Left lobe of liver (tissue), 2 donors: ENCODE measurements at places on chromosomes 1 and 21. TPM values are rescaled to one million over a fixed set of nuclear protein-coding genes. Genes with fewer than 3 reads are reported as not detected.
A peak's percentile ranks its signal among the peaks of the same experiment; 100 is the strongest.

DNA sequence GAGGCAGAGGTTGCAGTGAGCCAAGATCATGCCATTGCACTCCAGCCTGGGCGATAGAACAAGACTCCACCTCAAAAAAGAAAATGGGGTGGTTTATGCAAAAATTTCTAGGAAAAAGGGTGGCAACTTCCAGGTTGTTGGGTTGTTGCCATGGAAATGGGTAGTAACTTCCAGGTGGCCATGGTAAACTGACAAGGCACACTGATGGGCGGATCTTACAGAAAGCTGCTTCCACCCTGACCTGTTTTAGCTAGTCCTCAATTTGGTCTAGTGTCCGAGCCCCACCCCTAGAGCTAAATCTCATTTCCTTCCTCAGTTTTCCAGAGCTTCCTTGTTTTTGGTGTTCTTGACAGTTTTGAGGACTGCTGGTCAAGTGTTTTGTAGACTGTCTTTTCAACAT, 13.6 kb downstream of the KLHDC7A start:
- no peak for DNase-seq

DNA sequence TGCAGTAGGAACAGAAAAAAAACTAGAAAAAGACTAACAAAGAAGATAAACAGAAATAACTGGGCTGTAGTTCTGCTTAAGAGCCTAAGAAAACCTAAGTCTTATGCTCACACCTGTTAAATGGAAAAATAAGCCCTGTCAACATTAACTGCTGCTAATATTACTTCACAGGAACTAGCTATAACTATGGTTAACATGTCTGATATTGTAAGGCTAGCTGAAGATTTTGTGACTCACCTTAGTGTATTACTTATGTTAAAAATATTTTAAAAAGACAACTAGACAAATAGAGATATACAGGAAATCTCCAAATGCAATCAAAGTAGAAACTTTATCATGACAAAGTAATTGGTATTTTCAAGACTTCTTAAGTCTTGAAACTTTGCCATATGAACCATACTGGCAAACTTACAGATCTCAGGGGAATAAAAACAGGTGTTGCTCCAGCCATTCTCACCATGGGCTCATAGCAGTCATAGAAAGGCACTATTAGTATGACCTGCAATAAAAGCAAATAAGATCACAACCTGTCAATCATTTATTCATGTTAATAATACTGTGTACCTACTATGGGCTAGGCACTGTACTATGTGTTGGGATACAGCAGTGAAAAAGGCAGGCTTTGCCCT, 30.7 kb downstream of the KYAT3 start:
- no peak for DNase-seq

- DNase-seq, result no peak
These were observed 15.5 kb upstream of the USP24 start for GRCh38 chr1:55230659-55231058.

The OR2W3 gene
- total RNA-seq, result not detected

DNA sequence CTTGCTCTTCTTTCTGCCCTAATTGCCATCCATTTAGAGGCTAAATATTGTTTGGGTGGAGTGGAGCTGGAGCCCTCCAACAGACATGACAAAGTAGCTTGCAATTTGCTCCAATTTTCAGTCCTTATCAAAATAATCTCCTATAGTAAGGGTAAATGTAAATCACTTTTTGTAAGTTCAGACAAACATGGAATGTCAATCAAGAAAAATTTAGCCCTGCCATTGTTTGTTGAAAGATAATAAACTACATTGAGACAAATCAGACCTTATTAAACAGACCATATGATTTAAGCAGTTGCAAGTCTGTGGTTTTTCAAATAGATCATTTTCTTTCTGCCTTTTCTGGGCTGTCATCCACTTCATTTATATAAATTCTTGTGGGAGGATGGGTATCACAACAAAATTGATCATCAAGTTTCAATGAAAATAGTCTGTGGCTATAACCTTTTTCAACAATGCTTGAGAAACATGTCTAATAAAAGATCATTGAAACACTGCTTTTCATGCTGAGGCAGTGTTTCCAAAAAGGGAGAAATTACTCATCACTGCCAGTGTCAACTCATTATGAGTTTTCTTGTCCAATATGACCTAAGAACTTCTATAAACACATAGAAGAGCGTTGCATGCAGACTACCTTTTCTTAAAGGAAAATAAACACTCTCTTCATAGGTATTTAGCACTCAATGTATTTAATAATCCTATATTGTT, 1152.0 kb upstream of the B3GALT2 start:
- DNase-seq, result no peak

The LRRC53 gene
- total RNA-seq, result not detected

The MAP3K21 gene
- total RNA-seq, result 4.7 TPM

GRCh38 chr21:15826147-15826780, 96.5 kb downstream of the USP25 start:
- no peak for DNase-seq

DNA sequence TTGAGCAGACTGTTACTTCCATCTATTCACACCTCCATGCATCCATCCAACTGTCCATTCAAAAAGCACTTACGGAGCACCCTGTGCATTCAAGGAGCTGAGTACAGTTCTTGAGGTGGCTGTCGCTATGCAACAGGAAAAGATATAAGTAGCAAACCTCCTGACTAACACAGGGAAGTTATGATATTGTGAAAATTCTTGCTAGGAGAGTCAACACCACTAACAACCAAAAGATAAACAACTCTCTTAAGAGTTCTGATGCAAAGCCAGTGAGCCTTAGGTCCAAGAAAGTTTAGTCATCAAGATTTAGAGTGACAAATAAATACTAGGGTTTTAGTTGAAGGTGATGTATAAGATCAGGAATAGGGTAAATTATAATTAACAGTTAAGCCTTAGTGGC, 44.5 kb upstream of the TRIM45 start:
- DNase-seq, result no peak

The PBXIP1 gene
- 21.3 TPM for total RNA-seq

- no peak for DNase-seq
These were observed 243.6 kb upstream of the TMEM51 start for GRCh38 chr1:14909920-14910460.

DNA sequence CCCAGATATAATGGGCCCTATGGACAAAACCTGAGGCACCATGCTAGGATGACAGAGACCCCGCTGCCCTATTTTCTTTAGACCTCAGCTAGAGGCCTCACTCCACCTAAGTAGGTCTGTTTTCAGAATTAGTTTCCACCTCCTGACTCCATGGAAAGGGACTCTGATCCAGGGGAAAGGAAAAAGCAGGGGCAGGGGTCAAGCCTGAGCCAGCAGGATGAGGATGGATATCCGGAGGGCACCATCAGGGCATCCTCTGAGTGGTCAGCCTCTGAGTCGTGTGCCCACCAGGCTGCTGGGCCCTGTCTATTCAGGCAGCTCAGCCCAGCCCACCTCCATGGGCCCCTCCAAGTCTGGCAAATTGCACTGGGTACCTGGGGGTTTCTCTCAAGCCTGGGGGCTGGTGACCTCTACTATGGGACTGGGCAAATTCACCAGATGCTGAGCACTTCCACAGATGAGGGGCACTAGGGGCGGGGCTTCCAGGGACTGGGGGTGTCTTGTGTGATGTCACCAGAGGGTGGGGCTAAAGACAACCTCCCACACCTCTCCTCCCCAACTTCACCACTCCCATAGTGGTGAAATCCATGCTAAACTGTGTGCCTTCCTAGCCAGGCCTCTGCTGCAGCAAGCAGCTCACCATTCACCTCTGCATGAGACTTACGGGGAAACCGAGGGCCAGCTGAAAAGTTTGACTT, 5.5 kb downstream of the PAQR7 start:
- DNase-seq, result no peak

- DNase-seq, result no peak
These were observed 155.3 kb downstream of the MAGI3 start for GRCh38 chr1:113545626-113546025.

The OR6N1 gene
- total RNA-seq, result not detected

DNA sequence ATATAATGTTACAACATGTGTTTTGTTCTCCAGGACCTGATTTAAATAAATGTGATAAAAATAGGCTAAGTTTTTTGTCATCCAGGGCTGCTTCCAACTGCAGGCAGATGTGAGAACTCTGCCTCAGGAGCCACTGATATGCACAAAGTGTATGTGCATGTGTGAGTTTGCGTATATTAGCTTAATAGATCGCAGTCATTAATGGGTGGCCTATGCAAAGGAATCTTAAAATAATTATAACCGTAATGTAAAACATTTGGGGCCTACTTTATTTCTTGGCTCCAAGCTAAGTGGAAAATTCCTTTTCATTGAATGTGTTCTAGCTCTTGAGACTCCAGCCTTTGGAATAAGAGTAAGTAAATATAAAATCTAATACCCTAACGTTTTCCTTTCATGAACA, 16.8 kb downstream of the DHX9 start:
- DNase-seq, result no peak

DNA sequence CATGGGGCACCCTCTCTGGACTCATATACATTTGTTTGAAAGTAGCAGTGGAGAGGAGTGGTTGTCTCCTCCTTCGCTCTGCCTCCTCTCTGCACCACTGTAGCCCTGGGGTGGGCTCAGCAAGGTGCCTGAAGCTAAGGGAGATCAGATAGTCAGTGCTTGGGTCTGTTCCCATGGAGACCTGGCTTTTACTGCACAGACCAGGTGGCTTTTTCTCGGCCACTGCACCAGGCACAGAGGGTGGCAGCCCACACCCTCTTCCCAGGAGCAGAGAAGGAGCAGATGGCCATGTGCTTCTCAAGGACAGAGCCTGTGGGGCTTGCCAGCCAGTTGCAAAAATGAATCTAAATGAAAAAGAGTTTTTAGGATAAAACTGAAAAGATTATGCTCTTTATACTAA, 123.4 kb upstream of the KCNK1 start:
- DNase-seq, result no peak

DNA sequence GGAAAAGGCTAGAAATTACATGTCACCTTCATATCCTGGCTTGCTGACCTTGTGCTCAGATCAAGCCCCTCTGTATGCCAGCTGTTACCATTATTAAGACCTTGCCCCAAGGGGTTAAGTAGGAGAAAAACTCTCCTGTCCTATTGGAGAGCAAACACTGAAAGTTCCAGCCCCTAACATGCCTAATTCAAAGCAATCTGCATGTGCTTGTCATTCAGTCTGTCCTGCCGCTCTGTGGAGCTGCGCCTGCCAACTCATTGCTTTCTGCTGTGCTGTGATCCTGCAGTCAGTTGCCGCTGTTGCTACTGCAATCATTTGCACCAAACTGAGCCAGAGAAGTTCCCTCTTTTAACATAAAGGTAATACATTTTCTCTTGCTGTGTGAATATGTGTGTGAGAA, 113.4 kb downstream of the DISP1 start:
- DNase-seq, result peak; percentile 83

DNA sequence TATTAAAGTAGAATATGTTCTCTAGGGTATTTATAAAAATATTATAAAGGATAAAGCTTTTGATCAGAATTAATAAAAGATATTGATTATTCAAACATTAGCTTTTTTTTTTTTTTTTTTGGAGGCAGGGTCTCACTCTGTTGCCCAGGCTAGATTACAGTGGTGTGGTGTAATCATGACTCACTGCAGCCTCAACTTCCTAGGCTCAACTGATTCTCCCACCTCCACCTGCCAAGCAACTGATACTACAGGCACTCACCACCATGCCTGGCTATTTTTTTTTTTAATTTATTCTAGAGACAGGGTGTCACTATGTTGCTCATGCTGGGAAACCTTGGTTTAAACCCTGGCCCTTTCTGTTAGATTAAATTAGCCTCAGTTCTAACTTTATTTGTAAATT, 188.3 kb downstream of the CLEC20A start:
- no peak for DNase-seq

GRCh38 chr1:45047032-45047431, 35.0 kb downstream of the UROD start:
- DNase-seq, result no peak

The SH2D5 gene
- 0.30 TPM for total RNA-seq

DNA sequence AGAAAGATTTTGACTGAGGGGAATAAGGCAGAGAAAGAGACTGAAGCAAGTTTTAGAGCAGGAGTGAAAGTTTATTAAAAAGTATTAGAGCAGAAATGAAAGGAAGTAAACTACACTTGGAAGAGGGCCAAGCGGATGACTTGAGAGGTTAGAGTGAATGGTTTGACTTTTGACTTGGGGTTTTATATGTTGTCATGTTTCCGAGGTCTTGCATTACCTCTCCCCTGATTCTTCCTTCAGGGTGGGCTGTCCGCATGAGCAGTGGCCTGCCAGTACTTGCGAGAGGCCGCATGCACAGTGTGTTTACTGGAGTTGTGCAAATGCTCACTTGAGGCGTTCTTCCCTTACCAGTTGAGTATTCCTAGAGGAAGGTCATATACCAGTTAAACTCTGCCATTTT, 13.0 kb upstream of the DENND2D start:
- DNase-seq, result no peak

The RAVER2 gene
- 0.43 TPM for total RNA-seq

The PRR9 gene
- total RNA-seq, result not detected

DNA sequence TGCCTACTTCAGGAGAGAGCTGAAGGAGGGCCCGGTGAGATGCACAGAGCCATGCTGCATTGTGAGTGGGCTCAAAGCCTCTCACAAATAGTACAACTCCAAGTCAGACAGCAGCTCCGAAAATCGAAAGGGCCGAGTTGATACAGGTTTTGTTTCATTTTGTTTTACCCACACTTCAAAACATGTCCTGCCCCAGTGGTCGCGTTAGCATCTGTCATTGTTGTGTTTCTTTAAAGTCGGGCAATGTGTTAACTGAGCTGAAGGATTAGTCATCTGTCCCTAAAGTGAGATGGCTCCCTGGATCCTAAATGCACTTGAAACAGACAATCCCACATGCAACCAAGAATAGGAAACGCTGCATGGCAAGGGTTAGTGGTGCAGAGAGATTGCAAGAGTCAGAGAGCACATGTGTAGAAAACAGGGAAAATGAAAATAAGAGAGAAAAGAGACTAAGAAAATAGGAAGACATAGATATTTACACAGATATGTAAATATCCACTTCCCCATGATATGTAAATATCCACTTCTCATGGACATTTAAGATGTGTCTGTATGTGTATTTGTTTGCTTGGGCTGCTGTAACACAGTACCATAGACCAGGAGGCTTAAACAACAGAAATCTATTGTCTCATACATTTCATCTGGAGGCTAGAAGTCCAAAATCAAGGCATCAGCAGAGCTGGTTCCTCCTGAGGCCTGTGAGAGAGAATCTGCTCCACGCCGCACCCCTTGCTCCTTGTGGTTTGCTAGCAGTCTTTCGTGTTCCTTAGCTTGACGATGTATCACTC, 131.4 kb upstream of the RAB4A start:
- no peak for DNase-seq

The DMBX1 gene
- not detected for total RNA-seq

- no peak for DNase-seq
These were observed 465.5 kb downstream of the MATN1 start for GRCh38 chr1:30257742-30258380.
